Activated T-helper 2 cell treated with anti-CD3 and anti-CD28 coated beads, Interferon-gamma antibody, Interleukin-2, Interleukin-4, amounts not matched to agents 10 μg/mL and 5 μg/mL and 100 μg/mL, durations not matched to agents 14 hours and 24 hours and 36 hours (primary cell): ENCODE measurements at places on chromosomes 1 and 21.

GRCh38 chr1:85597709-85598108 is 17.1 kb downstream of the CCN1 start:
- DNase-seq: no peak

DNA sequence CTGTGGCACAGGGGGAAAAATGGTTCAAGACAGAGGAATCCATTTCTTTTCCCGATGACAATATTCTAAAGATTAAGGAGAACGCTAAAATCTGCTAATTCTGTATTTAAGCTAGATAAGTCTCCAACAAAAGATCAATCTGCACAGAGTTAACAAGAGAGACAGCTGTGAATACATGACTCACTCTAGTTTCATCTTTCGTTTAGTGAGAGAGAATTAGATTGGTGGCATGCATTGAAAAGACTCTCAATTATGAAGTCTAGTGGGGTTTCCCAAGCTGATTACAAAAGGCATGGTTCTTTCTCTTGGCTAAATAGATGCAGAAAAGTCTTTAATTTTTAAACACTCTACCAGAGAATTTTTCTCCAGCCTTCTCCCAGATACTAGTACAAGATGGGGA is 34.4 kb downstream of the CAPN9 start:
- DNase-seq: no peak

- no peak for DNase-seq
Observed at GRCh38 chr1:117599286-117600221, 6.3 kb upstream of the TENT5C start.

DNA sequence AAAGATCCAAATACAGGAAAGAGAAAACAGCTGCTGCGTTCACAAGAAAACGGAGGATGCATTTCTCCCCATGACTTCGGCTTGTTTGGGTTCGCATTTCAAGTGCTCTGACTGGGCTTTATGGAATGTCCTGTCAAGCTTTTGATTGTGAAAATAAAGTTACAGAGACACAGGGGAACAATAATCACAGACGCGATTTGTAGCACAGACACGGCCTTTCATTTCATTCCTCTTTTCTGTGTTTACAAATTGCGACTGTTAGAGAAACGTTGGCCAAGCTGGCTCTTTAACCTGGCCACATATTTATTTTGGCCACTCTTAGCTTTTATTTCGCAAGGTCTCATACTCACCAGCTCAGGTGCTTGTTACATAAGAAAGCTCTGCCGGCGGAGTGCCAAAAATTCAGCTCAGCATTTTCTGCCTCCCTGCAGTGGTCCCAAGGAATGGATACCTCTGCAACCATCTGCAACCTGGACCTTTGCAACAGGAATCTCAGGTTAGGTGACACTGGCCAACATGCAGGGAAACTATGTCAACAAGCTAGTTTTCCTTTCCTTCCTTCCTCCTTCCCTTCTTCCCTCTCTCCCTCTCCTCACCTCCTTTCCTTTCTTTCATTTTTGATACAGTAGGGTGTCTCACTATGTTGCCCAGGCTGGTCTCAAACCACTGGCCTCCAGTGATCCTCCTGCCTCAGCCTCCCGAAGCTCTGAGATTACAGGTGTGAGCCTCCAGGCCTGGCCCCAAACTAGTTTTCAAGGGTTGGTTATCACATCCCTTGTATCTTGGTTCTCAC is 58.2 kb upstream of the SLC45A1 start:
- no peak for DNase-seq

DNA sequence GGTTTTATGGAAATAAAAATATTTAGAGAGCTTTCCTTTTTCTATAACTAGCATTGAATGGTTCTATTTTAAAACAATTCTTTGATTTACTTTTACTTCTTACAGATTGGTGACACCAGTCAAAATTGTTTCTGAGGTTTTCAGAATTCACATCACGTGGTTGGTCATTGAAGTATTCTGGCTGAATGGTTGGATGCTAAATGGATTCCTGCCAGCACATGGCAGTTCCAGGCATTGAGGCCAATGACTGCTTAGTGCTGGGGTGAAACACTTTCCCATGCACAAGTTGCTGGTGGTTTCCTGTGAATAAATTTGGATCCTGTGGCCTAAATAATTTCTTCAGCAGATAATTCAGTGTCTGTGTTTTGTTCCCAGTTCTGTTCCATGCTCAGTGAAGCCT is 20.6 kb downstream of the NCAM2 start:
- DNase-seq: no peak

GRCh38 chr1:150596976-150597375 is 17.6 kb upstream of the MCL1 start:
- no peak for DNase-seq

- no peak for DNase-seq
Observed at GRCh38 chr1:156959925-156960324, 39.5 kb downstream of the LRRC71 start.

- DNase-seq: no peak
Observed at GRCh38 chr1:38730511-38731397, 128.8 kb downstream of the RRAGC start.

DNA sequence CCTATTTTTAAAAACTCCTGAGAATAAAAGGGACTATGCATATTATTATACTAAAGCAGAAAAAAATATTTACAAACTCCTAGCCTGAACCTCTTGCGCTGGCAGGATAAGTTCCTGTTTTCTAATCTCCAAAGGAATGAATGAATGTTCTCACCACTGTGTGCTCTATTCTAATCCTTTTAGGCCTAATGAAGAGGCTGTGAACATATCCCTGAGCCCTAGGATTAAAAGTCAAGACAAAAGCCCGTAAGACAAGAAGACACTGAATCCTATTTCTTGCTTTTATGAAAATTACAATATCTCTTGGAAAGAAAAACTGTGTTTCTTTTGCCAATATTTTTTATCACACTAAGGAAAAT is 317.5 kb downstream of the HHAT start:
- DNase-seq: no peak

DNA sequence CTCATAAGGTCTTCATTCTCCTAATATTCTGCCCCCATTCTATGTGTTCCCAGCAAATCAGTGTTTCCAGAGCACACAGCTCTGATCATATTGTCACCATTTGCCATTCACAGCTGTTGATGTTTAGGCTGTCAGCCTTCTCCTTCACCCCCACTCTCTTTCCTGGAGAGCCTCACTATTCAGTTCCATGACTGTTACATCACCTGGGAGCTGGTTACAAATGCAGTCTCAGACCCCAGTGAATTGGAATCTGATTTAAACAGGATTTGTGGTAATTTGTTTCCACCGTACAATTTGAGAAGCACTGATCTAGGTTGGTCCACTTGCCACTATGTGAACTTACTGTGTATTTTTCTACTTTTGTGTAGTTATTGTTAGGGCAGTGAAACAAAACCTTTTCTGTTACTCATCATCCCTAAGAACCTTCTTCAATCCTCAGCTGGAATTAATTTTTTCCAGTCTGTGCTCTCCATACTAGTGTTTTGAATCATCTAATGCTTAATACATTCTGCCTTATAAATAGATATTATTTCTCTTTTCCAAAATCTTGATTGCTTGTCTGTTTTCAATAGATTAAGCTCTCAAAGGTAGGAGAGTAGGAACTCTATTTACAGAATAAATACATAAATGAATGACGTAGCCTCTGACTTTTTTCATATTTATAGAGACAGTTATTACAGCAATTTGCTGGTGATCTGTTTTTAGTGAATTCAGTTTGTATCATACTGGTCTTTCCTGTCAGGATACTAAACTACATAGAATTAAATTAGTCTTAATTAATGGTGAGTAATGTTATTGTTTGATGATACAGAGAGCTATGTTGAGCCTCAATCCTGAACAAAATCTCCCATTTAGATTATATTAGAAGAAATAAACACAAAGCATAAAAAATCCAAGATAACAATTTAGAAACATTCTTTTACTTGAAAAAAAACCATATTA is 8.1 kb downstream of the SNX7 start:
- no peak for DNase-seq
